Lung (tissue), 17 donors: ENCODE measurements at places on chromosomes 5 and 9. TPM values are rescaled to one million over a fixed set of nuclear protein-coding genes. Genes with fewer than 3 reads are reported as not detected.

KCNIP1 gene
- 1.00 TPM for total RNA-seq

SMIM3 gene
- total RNA-seq, result 19.7 TPM

ENTREP1 gene
- 47.9 TPM for total RNA-seq

RGMB gene
- 31.7 TPM for total RNA-seq

- no peaks in the 10 kb centered on the region for H3K36me3 ChIP-seq
- H3K27ac ChIP-seq, result no peak overlapping the region
- no peak for DNase-seq
- H3K27me3 ChIP-seq, result no peaks in the 10 kb centered on the region
Measured at GRCh38 chr9:99868845-99869244, 37.6 kb upstream of the STX17 start.

GRCh38 chr9:14428781-14429230 lies 114.9 kb upstream of the NFIB start:
- DNase-seq, result peak; percentile 95
- no peak overlapping the region for H3K4me3 ChIP-seq
- no peaks in the 10 kb centered on the region for H3K27me3 ChIP-seq

GRCh38 chr5:35838370-35839042 lies 18.2 kb upstream of the IL7R start:
- H3K27me3 ChIP-seq, result no peaks in the 10 kb centered on the region
- no peak overlapping the region for H3K27ac ChIP-seq
- H3K36me3 ChIP-seq, result no peaks in the 10 kb centered on the region
- H3K4me1 ChIP-seq, result no peaks in the 10 kb centered on the region
- H3K4me3 ChIP-seq, result no peak overlapping the region
- DNase-seq, result no peak

- H3K27me3 ChIP-seq, result no peaks in the 10 kb centered on the region
- no peak overlapping the region for H3K27ac ChIP-seq
- H3K4me3 ChIP-seq, result no peak overlapping the region
- DNase-seq, result no peak
- H3K36me3 ChIP-seq, result no peaks in the 10 kb centered on the region
Measured at GRCh38 chr5:5667136-5667554, 244.7 kb downstream of the ICE1 start.

DNA sequence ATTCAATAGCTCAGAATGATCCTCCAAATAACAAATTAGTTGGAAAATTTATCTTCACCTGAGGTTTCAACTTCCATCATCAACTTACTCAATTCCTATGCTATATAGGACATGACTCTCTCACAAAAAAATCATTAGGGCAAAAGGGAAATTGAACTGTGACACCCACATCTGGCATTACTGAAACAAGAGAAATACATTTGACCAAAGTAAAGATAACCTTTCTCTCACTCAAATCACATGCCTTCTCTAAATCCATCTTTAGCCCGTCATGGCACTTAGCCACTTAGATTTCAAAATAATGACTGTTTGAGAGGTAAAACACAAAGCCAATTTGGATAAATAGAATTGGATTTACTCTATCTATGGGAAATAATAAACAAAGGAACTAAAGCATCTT lies 126.4 kb downstream of the ADAMTS6 start:
- H3K4me1 ChIP-seq, result no peaks in the 10 kb centered on the region
- H3K27ac ChIP-seq, result no peak overlapping the region
- no peak overlapping the region for H3K4me3 ChIP-seq
- no peak for DNase-seq

DNA sequence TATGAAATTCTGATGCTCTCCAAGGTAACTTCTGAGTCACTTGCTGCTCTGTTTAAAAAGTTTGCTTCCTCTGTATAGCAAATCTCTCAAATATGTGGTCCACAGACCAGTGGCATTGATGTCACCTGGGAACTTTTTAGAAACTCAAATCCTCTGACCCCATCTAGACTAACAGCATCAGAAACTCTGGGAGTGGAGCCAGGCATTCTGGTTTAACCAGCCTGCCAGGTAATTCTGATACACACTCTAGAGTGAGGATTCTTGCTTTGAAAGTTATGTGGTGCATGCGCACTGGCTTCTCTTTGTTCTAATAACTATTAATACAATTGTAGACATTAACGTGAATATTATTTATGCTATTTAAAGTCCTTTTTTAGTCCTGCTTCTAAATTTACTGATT lies 298.1 kb downstream of the SLF1 start:
- H3K4me1 ChIP-seq, result no peaks in the 10 kb centered on the region
- peak; percentile 82 for DNase-seq
- H3K27ac ChIP-seq, result no peak overlapping the region
- H3K36me3 ChIP-seq, result no peaks in the 10 kb centered on the region
- no peaks in the 10 kb centered on the region for H3K27me3 ChIP-seq

DNA sequence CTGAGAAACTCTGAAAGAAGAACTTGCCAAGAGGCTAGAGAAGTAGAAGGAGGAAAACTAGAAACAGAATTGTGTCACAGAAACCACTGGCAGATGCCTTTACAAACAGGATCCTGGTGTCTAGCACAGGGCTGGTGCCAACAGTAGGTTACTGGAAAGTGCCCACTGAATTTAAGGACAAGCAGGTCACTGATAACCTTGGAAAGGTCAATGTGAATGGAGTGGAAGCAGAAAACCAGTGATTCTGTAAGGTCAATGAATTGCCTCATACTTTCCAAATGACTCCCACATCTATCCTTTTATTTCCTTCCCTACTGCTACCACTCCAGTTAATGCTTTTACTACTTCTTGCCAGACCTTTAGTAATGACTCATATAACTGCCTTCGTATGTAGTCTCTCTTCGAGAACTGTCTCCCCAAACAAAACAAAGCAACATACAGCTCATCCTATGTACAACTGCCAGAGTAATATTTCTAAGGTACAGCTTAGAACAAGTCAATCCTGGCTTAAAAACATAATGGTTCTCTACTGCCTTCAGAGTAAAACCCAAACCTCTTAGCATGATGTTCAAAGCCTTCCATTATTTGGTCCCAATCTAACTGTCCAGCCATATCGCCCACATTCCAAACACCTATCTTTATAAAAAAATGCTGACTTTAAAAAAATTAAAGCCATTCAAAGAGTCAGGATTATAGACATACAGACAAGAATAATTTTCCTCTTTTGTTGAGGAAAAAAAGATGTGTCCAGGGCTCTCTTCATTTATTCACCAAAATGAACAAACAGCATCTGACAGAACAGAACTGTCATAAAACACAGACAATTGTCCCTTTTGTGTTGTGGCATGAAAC lies 52.5 kb downstream of the NR3C1 start:
- no peaks in the 10 kb centered on the region for H3K27me3 ChIP-seq
- peak overlapping the region; percentile 65 for H3K27ac ChIP-seq
- H3K4me3 ChIP-seq, result no peak overlapping the region
- peaks cover 3% of the 10 kb centered on the region for H3K4me1 ChIP-seq
- no peaks in the 10 kb centered on the region for H3K36me3 ChIP-seq
- DNase-seq, result no peak

- peak overlapping the region; percentile 96 for H3K27ac ChIP-seq
- H3K36me3 ChIP-seq, result peaks cover 17% of the 10 kb centered on the region
- no peaks in the 10 kb centered on the region for H3K27me3 ChIP-seq
- DNase-seq, result no peak
- H3K4me3 ChIP-seq, result no peak overlapping the region
Measured at GRCh38 chr5:141319202-141319601, 1.4 kb downstream of the TAF7 start.

GRCh38 chr5:160627921-160628618 lies 206.4 kb downstream of the PTTG1 start:
- H3K4me1 ChIP-seq, result no peaks in the 10 kb centered on the region
- H3K27me3 ChIP-seq, result no peaks in the 10 kb centered on the region
- no peak for DNase-seq
- H3K27ac ChIP-seq, result no peak overlapping the region
- no peaks in the 10 kb centered on the region for H3K36me3 ChIP-seq

DNA sequence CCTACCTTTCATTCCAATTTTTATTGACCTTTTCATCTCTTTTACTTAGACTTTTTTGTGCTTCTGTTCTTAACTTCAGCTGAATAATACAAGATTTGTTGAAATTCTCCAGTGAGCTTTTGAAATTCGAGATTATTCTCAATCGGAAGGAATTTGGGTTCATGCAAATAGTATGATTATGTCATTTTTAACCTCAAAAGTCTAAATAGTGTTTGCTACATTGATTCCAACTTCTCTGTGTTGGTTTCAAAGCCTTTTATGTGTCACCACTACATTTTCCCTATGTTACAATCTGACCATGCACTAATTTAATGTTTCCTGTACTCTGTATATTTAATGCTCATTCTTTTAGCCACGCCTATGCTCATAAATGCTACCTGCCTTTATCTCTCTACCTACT lies 44.1 kb downstream of the VPS13A start:
- H3K4me3 ChIP-seq, result no peak overlapping the region
- no peaks in the 10 kb centered on the region for H3K36me3 ChIP-seq
- DNase-seq, result no peak

DNA sequence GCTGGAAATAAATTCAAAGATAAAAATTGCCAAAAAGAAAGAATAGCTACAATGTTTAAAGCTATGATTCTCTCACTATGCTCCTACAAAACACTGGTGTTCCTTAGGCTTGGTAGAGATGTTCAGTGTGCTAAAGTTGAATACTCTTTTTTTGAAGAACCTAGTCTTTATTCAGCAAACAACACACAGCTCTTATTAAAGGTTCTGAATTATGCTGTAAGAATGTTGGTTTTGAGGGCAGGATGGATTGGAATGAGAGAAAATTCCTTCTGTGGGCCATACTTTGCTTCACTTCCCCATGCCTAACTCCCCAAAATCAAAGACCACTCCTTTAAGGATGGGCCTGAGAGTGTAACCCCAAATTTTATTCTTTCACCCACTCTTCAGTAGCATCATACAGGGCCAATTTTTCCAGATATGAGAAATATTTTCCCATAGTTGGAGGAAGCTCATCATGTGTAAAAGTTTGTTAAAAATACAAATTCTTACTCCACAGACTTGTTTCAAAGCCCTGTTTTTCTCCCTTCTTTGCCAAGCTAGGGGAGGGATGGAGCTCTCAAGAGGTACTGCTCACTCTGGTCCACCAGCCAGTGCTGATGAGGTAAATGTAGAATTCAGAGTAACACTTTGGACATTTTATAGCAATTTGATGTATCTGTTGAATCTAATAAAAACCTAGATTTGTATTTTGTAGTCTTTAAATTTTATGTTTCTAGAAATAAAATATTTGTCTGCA lies 99.3 kb downstream of the GDNF start:
- no peak overlapping the region for H3K27ac ChIP-seq
- no peaks in the 10 kb centered on the region for H3K27me3 ChIP-seq
- H3K4me1 ChIP-seq, result peaks cover 6% of the 10 kb centered on the region
- DNase-seq, result no peak
- H3K4me3 ChIP-seq, result no peak overlapping the region

- no peaks in the 10 kb centered on the region for H3K4me1 ChIP-seq
- no peak overlapping the region for H3K4me3 ChIP-seq
- no peaks in the 10 kb centered on the region for H3K27me3 ChIP-seq
- no peak overlapping the region for H3K27ac ChIP-seq
- no peaks in the 10 kb centered on the region for H3K36me3 ChIP-seq
Measured at GRCh38 chr5:147743678-147744374, 38.7 kb downstream of the JAKMIP2 start.

DNA sequence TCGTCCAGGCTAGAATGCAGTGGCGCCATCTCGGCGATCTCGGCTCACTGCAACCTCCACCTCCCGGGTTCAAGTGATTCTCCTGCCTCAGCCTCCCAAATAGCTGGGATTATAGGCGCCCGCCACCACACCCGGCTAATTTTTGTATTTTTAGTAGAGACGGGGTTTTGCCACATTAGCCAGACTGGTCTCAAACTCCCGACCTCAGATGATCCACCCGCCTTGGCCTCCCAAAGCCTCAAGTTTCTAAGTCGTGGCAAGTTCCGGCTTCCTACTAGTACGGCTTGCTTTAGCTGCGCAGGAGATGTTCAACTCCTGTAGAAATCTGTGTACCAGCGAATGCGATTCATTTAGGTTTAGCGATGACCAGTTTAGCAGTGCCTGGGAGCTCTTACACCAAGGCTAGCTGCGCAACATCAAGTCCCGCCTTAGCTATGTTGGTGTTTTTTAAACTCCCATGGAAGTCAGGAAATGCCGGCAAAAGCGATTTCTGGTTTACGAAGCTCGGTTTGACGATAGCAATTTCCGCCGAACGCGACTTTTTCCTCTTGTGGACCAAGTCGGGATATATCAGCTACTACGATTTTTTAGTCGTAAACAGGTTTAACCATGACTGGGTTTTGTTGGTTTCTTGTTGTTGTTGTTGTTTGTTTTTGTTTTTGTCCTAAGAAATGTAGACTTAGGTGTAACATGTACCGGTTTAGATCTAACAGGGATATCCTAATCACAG lies 46.4 kb downstream of the ANXA2R start:
- H3K27ac ChIP-seq, result peak overlapping the region; percentile 71
- no peaks in the 10 kb centered on the region for H3K4me1 ChIP-seq
- H3K36me3 ChIP-seq, result no peaks in the 10 kb centered on the region
- DNase-seq, result peak; percentile 58
- H3K4me3 ChIP-seq, result peak overlapping the region; percentile 43

- H3K4me3 ChIP-seq, result no peak overlapping the region
- no peak for DNase-seq
- no peaks in the 10 kb centered on the region for H3K36me3 ChIP-seq
- H3K27me3 ChIP-seq, result no peaks in the 10 kb centered on the region
- no peak overlapping the region for H3K27ac ChIP-seq
Measured at GRCh38 chr9:130755377-130756007, 61.9 kb downstream of the EXOSC2 start.

- peaks cover 46% of the 10 kb centered on the region for H3K4me1 ChIP-seq
- H3K36me3 ChIP-seq, result peaks cover 2% of the 10 kb centered on the region
- no peak for DNase-seq
- no peak overlapping the region for H3K4me3 ChIP-seq
- H3K27me3 ChIP-seq, result no peaks in the 10 kb centered on the region
Measured at GRCh38 chr9:124286292-124286931, 28.7 kb downstream of the NEK6 start.

DNA sequence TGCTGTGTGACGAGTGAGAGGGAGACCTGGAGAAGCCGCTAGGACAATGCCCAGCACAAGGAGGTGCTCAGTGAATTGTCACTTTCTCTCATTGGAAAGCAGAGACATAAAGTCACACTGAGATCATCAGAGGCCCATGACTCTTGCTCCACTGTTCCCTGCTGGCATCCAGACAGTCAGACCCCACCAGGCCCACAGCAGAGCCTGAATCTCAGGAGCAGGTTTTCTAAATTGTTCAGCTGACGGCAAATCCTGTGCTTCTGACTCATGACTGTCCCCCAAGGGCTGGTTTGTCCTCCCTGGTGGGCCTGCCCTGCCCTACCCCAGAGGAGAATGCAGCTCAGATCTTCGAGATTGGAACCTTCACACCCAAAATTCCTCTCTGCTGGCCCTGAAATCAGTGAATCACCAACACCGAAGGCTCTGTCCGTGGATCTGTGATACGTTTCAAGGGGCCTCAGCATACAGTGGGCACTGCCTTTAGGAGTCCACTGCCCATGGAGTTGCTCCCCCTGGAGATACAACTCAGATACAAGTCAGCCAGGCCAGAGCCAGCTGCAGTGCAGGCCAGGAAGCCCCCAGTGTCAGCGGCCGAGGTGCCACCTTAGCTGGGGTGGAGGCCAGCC lies 2.7 kb downstream of the PTGES start:
- no peak overlapping the region for H3K4me3 ChIP-seq
- no peak overlapping the region for H3K27ac ChIP-seq
- DNase-seq, result no peak
- H3K4me1 ChIP-seq, result peaks cover 6% of the 10 kb centered on the region
